Esophagus squamous epithelium (tissue), 5 donors: ENCODE measurements at places on chromosomes 6 and 20.

DNA sequence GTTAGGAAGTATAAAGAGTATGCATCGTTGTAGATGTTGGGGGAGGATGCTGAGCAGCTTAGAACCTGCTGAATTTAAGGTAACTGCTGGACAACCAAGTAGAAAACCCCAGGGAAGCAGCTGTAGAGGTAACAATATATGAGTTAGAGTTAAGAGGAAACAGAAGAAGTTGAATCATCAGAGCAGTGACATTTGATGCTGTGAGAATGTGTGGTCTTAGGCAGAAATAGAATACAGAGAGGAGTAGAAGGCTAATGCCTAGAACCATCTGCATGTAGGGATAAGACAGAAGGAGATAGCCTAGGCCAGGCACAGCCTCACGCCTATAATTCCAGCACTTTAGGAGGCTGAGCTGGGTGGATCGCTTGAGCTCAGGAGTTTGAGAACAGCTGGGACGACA, 22.6 kb upstream of the DYNLRB1 start:
- no peak for DNase-seq

- DNase-seq = no peak
Observed at GRCh38 chr6:2797564-2798031, 32.4 kb downstream of the WRNIP1 start.

GRCh38 chr6:45469663-45470062, 91.9 kb upstream of the SUPT3H start:
- no peak for DNase-seq

DNA sequence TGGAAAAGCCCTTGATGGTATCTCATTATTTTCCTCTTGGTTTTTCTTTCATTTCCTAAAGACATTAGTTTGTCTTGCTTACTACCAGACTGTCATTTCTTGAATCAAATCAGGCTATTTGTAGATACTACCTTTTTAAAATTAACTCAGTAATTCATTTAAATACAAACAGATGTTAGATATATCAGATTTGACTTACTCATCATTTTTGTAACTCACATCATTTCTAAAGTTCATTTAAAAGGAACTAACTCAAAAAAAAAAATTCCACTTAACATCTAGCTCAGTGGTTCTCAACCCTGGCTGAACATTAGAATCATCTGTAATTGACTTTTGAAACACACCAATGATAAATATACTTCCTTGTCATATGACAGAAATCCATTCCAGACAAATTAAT, 48.2 kb upstream of the TINAG start:
- no peak for DNase-seq

- no peak for DNase-seq
Observed at GRCh38 chr6:34985236-34985635, 96.2 kb downstream of the ANKS1A start.

DNA sequence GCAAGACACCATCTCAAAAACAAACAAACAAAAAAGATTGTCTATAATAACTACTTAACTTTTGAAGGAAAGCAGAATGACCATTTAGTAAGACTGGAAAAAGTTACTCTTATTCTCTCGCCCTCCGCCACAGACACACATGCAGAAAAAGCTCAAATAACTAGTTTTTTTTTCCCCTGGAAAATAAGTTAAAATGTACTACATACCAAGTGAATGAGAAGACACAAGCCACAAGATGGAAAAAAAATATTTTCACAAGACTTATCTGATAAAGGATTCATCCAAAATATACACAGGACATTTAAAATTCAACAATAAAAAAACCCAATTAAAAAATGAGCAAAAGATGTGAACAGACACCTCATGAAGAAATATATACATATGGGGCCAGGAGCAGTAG, 31.9 kb downstream of the NUDT3 start:
- no peak for DNase-seq

- DNase-seq = no peak
Observed at GRCh38 chr6:142647449-142648035, 297.4 kb downstream of the HIVEP2 start.

DNA sequence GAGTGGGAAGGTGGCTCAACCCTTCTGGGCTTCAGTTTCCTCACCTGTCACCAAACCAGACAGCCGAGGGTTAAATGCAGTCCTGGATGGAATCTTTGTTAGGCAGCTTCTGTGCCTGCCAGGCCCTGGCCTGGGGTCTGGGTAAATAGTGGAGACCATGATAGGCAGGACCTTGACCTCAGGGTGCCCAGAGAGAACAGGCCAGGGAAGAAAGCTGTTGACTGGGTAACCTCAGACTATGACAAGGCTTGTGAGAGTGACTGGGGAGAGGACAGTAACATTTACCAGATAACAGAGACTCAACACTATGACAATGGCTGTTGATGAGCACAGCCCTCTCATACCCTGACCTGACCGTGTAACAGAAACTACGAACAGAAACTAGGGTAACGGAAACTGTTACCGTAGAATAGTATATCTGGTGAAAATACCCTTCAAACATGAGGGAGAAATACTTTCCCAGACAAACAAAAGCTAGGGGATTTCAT, 218.3 kb downstream of the PREX1 start:
- DNase-seq = no peak

DNA sequence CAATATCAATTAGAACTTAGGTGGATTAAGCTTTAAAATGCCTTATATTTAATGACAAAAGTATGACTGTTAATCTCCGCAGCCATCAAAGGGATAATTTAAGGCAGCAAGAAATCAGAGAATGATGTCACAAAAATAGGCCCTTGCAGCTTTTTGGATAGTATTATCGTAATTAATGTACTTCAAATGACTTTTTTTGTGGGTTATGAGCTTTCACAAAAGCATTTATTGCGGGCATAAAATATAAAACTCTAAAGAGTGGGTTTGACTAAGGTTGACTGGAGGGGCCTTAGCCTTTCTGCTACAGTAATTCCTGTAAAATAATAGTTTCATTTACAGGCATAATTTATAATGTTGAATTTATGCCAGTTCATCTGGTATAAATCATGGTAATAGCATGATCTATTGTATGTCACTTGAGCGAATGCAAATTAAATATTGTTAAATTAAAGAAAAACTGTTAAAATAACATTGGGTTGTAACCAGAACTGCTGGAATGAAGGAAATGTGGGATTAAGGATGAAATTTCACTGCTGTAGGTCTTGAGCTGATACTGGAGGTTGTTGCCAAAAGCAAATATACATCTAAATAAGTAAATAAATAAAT, 78.5 kb upstream of the ZFP64 start:
- DNase-seq = no peak

- no peak for DNase-seq
Observed at GRCh38 chr6:161100072-161100471, 108.5 kb downstream of the MAP3K4 start.

GRCh38 chr6:153032255-153032882, 29.9 kb upstream of the MTRF1L start:
- no peak for DNase-seq

- no peak for DNase-seq
Observed at GRCh38 chr20:62741701-62742491, 33.3 kb downstream of the NTSR1 start.

DNA sequence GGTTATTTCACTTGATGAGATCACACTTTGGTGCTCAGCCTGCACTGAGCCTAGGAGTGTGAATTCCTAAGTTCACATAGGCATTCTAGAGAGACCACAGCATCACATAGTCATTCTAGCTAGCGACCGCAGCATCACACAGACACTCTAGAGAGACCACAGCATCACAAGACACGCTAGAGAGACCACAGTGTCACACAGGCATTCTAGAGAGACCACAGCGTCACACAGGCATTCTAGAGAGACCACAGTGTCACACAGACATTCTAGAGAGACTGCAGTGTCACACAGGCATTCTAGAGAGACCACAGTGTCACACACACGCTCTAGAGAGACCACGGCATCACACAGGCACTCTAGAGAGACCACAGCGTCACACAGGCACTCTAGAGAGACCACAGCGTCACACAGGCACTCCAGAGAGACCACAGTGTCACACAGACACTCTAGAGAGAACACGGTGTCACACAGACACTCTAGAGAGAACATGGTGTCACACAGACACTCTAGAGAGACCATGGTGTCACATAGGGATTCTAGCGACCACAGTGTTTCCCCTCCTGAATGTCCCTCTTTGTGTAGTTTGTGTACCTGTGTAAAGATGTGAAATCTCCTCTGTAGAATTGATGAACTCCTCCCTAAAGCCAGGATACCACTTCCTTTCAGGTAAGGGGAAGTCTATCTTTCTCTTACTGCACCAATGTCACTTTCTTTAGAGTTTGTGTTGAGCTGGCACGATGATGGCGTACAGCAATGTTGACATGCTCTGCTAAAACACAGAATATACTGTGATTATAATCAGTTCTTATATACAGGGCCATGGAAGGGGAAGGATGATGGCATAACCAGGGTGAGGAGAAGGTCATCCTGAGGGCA, 169.4 kb downstream of the ZDHHC14 start:
- no peak for DNase-seq

DNA sequence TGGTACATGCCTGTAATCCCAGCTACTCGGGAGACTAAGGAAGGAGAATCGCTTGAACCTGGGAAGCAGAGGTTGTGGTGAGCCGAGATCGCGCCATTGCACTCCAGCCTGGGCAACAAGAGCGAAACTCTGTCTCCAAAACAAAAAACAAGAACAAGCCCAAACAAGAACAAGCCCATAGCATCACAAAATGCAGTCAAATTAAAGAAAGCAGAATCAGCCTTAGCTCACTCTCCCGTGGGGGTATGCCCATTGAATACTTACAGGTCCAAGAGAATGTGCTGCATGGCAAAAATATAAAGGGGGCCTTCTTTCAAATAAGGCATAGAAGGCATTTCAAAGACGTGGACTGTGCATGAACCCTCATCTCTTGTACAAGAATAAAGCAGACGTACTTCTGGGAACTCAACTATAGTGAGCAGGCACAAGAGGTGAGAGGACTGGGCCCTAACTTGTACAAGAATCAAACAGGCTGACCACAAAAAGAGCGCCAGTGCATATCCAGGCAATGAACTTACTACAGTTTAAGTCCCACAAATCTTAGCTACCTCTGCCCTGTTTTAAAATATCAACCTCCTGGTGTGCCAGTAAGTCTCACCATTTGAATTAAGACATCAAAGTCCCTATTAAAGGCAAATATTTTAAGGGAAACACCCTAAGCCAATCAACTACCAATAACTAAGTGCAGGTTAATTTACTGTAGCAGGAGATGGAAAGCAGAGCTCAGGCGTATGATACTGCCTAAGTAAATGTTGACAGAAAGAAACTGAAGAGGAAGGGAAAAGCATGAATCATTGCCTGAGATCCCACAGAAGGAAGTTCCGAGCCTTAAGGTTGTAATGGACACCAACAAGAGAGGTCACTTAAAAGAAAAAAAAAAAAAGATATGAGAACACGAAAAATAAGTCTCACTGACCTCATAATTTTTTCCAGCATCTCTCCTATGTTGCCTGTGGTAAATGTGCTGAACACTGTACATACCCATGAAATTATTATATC, 37.4 kb downstream of the TOMM6 start:
- DNase-seq = no peak

DNA sequence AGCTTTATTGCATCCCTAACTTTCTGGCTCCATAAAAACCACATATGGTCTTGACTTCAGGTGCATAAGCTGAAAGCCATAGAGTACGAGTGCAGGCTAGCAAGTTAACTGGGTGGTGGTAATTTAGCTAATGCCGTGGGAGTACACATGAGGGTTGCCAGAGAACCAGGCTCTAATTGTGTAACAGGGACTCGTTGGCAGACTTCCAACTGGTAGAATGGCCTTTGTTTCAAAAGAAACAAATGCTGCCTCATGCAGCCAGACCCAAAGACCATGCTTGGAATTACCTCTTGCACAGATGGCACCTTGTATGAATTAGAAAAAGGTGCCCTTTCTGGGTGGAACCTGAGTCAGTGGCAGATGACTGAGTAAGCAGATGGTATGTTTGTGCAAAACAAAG, 73.2 kb downstream of the LY86 start:
- DNase-seq = no peak

GRCh38 chr20:25173886-25174308, 21.6 kb upstream of the ENTPD6 start:
- DNase-seq = no peak

DNA sequence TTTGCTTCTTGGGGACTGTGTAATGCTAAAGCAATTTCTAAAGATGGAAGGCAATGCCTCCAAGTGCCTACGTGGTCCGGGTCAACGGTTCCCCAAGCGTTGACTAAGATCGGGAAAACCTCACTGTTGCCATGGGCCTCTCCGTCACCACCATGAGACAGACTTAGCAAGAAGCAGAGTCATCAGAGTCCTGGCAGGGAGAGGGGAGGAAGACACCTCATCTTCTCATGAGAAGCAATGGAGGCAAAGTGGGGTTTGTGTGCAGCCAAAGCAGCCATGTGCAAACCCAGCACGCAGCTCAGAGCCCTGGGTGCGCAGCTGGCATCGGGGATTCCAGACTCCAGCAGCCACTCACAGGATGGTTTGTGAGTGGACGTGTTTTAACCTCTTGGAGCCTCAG, 111.4 kb downstream of the SYNDIG1 start:
- no peak for DNase-seq

GRCh38 chr20:51350941-51351631, 191.4 kb downstream of the NFATC2 start:
- DNase-seq = no peak

GRCh38 chr20:36115925-36116324, 38.6 kb upstream of the EPB41L1 start:
- no peak for DNase-seq

GRCh38 chr20:43554369-43554768, 4.5 kb upstream of the SGK2 start:
- DNase-seq = no peak

DNA sequence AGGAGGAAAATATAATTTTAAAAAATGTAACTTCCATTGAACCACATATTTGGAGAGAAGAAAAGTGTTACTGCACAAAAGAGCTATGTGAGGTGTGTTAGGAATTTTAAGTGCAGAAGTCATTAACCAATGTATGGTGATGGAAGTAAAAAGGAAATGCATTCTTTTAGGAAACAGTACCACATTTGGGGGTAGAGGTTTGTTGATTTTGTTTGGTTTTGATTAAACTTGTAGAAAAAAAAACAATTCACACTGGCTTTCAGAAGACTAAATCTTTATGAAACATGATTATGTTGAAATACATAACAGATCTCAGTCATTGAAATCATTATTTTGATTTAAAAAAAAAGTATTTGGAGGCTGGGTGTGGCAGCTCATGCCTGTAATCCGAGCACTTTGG, 1287.0 kb upstream of the GJE1 start:
- DNase-seq = no peak
